ENCODE measurements at places on chromosomes 5 and 9.

- DNase-seq = no peak
Measured at GRCh38 chr9:78565481-78565880, 268.6 kb downstream of the PSAT1 start.

DNA sequence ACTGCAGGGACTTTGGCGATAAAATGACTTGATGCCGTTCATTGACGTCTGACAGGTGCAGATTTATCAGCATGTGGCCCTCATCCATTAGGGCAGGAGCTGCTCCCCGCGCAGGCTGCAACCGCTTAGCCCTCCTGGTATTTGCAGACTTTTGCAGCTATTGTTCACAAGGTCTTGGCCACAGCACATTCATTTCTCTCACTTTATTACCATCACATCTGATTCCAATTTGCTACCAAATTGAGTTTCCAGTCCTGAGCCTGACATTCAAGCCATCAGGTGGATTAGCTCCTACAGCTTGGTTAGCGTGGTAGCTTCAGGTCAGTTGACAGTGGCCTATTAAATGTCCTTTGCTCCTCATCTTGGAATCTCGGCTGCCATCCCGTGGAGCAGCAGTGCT lies 299.2 kb downstream of the CD180 start:
- no peak for DNase-seq

DNA sequence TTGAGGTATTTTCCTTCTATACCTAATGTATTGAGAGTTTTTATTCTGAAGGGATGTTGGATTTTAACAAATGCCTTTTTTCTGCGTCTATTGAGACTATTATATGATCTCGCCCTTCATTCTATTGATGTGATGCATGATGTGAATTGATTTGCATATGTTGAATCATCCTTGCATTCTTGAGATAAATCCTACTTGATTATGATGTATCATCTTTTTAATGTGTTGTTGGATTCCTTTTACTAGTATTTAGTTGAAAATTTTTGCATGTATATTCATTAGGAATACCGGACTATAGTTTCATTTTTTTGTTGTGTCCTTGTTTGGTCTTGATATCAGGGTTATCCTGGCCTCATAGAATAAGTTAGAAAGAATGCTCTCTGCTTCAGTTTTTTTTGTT lies 169.7 kb downstream of the NPR3 start:
- no peak for DNase-seq

- no peak for DNase-seq
Measured at GRCh38 chr9:123860603-123861002, 69.3 kb downstream of the DENND1A start.

DNA sequence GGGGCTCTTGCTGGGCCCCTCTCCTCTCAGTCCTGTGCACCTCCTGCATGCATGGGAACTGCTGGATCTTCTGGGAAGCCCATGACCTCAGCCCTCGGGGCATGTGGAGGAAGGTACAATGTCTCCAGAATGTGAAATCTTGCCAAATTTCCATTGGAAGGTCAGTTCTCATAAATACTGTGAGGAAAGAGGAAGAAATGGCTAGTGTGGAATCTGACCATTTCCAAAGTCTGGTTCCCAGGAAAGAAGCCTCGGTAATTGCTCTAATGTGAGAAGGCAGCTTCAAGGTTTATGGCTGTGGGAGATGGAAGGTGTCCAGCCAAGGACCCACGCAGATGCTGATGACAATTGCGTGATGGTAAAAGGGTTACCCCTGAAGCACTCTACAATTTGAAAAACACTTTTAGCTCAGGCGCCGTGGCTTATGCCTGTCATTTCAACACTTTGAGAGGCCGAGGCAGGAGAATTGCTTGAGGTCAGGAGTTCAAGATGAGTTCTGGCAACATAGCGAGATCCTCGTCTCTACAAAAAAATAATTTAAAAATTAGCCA lies 8.1 kb upstream of the IL17B start:
- no peak for DNase-seq

DNA sequence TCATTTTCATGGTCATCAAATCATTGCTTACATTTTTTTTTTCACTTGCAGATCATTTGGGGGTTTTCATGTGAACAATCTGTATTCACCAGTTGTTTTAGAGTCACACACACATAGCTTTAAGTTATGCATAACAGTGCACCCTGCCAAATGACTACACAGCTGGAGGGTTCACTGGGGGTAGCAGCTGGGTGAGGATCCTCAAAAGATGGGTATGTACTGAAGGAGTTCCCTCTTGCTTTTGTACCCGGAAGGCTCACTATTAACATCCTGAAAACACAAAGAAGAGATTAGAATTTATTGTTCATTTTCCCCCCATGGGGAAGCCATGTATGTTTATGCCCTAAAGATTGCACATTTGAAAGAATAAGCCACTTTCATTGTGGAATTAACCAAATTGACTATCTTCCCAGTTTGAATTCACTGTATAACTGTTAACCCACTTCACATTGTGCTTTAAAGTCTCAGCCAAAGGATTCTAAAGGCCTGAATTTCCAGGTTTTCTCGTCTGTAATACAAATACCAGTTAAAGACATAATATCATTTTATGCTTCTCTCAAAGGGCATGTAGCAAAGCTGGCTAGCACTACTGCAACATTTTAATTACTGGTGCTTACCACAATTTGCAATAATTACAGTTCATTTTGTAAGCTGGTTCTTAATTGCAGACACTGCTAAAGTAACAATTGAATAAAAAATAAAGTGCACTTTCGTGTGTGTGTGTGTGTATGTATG lies 466.4 kb upstream of the MEF2C start:
- no peak for DNase-seq

GRCh38 chr9:10443868-10444204 lies 169.0 kb downstream of the PTPRD start:
- DNase-seq = no peak

- DNase-seq = no peak
Measured at GRCh38 chr9:94823710-94824109, 97.2 kb downstream of the AOPEP start.

DNA sequence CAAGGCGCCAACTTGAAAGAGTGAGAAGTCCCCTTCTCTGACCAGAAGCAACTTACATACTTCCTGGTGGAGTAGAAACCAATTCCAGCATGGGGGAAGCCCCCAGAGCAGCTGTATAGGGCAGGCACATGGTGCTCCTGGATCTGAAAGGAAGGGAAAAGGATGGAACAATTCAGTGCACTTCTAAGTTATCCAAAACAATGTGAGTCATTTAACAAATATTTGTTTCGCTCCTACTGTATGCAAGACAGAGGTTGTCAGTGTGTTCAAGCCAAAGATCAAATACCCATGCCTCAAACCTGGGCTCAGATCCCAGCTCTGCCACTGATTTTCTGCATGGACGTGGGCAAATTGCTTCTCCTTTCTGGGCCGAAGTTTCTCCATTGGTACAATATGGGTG lies 67.1 kb downstream of the LHX2 start:
- no peak for DNase-seq

- no peak for DNase-seq
Measured at GRCh38 chr5:68505917-68506860, 290.6 kb downstream of the PIK3R1 start.

GRCh38 chr9:92611621-92612285 lies 58.2 kb downstream of the IPPK start:
- no peak for DNase-seq
